ENCODE measurements at places on chromosomes 6 and 20.

- DNase-seq: no peak
These were observed 161.0 kb downstream of the COL12A1 start for GRCh38 chr6:75044846-75045245.

DNA sequence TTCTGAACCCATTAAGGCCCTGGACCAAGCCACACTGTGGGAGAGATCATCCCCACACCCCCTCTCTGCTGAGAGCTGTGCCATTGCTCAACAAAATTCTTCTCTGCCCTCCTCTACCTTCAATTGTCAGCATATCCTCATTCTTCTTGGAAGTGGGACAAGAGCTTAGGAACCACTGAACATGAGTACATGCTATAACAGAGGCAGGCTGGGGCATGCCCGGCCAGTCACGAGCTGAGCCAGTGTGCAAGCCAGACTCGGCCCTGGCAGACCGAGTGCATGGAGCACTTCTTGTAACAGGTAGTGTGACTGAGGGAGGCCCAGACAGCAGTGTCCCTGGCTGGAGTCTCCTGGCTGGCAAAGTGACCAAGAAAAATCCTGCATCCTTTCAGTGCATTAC lies 149.2 kb downstream of the MOXD1 start:
- no peak for DNase-seq

- no peak for DNase-seq
These were observed 28.3 kb downstream of the RNASET2 start for GRCh38 chr6:166927935-166928643.

GRCh38 chr6:53048431-53049195 lies 16.6 kb upstream of the FBXO9 start:
- no peak for DNase-seq

GRCh38 chr6:157095569-157095968 lies 227.8 kb downstream of the TMEM242 start:
- DNase-seq: no peak

DNA sequence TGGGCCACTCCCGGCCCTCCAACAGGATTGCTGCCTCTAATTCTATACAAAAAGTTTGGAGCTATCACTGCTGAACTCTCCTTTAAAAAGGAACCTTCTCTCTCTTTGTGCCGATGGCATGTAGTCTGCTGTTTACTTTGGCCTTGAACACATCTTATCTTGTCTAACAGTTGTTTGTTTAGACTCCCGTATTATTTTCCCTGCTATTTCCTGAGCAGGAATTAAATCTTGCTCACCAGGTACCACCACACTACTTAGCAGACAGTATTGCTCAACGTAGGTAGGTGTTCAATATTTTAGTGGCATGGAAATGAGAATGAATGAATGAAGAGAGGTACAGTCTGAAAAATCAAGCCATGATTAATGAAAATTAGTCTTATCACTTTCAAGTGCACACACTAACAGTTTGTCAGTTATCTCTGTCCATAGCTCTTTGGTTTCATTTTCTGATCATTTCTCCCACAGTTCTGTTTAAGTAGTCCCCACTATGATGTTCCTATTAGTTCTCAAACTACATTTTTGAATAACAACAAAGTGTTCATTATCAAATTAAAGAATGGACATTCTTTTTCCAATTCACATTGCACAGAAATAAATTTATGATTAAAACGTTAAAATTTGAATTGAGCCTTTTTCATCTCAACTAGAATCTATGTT lies 6.8 kb upstream of the HEY2 start:
- no peak for DNase-seq

DNA sequence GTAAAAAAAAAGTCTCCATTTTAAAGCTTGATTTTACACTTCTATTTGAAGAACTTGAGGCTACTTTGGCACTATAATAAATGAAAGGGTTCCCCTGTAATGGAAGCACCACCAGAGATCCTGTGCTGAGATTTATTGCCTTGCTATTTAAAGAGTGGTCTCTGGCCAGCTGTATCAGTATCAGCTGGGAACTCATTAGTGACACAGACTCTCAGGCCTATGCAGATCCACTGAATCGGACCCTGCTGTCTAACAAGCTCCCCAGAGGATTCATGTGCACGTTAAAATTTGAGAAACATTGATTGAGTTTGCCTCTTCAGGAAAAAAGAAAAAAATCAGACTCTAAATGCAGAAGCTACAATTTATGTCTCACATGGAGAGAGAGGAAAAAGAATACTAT lies 299.9 kb upstream of the BMP2 start:
- DNase-seq: no peak

GRCh38 chr6:43800746-43801494 lies 30.9 kb downstream of the VEGFA start:
- no peak for DNase-seq

GRCh38 chr20:41017448-41018042 lies 11.1 kb upstream of the TOP1 start:
- DNase-seq: no peak

DNA sequence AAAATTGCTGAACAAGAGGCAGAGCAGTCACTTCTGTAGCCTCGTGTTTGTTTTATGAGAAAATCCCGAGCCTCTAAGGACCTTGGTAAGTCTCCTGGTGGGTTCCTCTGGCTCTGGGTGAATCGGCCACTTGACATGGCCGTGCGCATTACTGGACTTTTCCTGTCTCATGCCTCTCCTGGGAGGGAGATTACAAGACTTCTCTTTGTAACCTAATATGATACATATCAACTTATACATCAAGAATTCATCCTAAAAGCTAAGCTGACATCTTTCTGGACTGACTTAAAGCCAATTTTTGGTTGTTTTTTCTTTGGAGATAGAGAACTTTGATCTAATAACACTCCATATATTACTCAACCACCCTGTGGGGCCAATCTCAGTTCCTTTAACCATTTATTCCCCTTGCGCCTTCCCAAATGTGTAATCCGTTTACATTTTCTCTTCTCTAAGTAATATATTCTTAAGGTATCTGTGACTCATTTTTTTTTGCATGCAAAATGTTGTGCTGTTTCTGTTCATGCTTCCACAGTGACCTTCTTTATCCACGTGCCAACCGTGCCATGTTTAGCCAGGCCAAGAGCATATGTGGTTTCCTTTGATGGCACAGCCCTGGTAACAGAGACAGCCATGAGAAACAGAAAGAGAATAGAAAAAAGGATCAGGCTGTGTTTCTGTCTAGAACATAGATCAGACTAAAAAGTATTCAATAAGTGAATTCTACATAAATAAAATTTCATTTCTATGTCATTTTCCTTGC lies 47.5 kb upstream of the JAG1 start:
- DNase-seq: no peak

- DNase-seq: no peak
These were observed 84.3 kb downstream of the OPRM1 start for GRCh38 chr6:154123155-154123956.

All from NCI-H1694 treated with DMSO at 0.1 percent for 48 hours (cell line).